ENCODE measurements at places on chromosomes 5 and 9.

- no peak for DNase-seq
Measured at GRCh38 chr9:122095010-122095767, 2.1 kb upstream of the TTLL11 start.

- no peak for DNase-seq
Measured at GRCh38 chr9:138071731-138072130, 194.1 kb downstream of the CACNA1B start.

DNA sequence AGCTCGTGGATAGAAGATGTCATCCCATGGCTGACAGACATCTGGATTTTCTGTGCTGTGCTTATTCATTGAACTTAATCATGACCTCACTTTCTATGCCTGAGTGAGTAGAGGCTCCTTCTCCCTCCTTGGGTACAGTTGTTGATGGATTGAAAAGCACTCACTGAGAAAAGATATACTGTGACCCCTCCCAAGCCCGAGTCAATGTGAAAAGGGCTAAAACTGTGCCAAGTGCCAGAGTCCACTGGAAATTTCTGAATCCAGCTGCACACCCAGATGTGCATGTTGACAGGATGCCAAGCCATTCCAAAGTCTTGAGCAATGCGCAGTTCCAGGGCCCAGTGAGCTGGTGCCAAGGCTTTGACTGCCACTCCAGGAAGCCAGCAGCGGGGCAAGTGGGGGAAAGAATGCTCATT is 473.0 kb downstream of the NTRK2 start:
- no peak for DNase-seq

DNA sequence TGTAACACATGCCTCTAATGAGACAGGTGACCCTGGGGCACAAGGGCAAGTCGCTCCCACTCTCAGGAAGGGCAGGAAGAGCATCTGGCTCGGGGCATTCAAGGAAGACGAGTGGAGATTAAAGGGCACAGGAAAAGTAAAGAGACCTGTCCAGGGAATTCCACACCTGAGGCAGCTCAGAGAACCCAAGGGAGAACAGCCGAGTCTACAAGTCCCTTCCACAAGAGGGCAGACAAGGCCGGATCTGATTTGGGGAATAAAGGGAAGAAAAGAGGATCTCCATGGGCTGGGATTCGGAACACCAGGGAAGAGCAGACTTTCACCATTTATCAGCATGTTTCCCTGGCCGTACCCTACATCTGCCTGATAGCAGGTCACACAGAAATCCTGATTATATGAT is 28.1 kb downstream of the GPX3 start:
- DNase-seq, result no peak

GRCh38 chr9:86885232-86885631 is 62.1 kb downstream of the GAS1 start:
- no peak for DNase-seq

DNA sequence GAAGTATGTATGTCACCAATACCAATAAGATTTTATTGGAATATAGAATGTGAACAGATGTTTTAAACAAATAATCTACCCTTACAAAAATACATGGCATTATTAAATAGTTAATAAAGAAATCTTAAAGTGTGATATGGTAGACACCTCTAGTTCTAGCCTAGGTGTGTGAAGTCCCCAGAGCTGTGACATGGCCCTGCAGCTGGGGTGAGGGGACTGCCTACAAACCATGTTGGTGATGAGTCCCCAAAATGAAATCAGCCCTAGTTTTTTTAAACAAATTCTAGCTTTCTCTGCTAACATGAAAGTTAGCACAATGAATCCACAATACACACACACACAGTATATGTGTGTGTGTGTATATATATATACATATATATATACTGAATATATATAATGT is 195.1 kb upstream of the RPS23 start:
- no peak for DNase-seq

DNA sequence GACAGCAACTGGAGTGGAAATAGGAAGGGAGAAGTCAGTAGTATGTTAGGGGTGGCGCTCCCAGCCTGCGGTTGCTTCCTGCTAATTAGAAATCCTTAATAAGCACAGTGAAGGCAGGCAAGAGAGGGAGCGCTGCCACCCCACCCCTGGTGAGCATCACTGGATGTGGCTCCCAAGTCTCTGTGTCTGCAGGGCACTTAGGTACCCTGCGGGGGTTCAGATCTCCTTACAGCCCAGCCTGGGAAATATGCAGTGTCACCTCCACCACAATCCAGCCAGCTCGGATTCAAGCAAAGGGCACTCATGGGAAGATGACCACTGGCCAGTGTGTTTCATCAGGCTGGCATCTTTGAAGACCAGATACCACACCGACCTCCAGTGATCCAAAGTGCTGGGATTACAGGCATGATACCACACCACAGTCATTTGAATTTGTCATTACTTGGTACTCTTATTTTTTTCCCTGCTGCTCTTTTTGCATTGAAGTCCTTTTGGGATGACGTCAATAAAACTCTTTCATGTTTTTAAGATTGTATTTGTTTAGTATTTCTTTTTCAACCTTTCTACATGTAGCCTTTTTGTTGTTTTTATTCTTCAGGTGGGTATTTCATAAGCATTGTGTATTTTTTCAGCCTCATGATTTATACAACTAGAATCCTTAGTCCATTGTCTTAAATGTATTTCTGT is 90.1 kb downstream of the ANKRD18B start:
- no peak for DNase-seq

- no peak for DNase-seq
Measured at GRCh38 chr9:727767-728166, 113.7 kb upstream of the DMRT1 start.

Measured in activated T-helper 1 cell treated with Interleukin-2 at 50 U/mL for 16 hours (primary cell).